ENCODE measurements at places on chromosomes 3 and 15.
A peak's percentile ranks its signal among the peaks of the same experiment; 100 is the strongest.

- DNase-seq: peak; percentile 95
Observed at GRCh38 chr3:49093853-49094767, at the start of gene QRICH1. QRICH1 (minus strand) TSS chr3:49094071; CDS start chr3:49077017, 17,054 bp downstream.

- no peak for DNase-seq
Observed at GRCh38 chr15:66099950-66100671, 153.4 kb downstream of the MEGF11 start.

DNA sequence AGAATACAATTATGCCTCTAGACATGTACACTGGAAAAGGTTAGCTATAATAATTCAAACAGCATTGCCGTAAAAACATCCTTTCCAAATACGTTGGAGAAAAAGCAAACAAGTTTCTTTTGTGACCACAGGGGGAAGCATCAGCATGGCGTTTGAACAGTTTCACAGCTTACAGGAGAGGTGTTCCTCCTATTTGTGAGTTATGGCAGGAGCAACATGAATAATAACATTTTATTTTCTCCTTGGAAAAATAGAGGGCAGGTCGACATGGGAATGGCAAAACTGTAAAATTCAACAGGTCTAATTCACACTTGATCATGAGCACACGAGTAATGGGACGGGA lies 39.7 kb upstream of the GADL1 start:
- no peak for DNase-seq

DNA sequence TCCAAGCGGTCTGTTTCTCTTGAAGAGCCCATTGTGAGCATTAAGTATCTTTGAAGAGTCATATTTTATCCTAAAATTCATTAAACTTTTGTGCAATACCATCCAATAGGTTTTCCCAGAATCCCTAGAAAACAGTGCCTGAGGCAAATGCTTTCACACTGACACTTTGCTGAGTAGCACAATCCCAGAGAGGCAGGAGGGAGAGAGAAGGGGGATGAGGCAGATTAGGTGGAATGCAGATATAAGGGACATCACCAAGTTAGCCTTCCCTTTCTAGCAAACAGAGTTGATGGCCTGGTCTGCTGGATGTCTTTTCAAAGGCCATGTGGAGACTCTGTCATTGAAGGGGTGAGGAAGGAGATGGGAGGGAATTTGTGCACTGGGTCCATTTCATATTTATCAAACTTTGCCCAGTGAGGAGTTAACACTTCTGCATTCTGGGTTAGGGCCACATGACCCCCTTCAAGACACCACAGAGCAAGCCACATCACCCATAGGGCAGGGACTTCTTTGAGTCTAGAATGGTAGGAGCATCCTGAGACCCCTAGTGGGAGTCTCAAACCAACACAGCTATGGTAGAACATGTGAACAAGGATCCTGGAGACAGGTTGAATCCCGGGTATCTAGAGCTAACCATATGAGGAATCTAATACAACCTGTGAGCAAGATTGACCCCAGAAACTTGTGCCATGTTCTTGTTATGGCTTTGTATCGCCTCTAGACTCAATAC lies 32.0 kb upstream of the SEMA6D start:
- DNase-seq: no peak

DNA sequence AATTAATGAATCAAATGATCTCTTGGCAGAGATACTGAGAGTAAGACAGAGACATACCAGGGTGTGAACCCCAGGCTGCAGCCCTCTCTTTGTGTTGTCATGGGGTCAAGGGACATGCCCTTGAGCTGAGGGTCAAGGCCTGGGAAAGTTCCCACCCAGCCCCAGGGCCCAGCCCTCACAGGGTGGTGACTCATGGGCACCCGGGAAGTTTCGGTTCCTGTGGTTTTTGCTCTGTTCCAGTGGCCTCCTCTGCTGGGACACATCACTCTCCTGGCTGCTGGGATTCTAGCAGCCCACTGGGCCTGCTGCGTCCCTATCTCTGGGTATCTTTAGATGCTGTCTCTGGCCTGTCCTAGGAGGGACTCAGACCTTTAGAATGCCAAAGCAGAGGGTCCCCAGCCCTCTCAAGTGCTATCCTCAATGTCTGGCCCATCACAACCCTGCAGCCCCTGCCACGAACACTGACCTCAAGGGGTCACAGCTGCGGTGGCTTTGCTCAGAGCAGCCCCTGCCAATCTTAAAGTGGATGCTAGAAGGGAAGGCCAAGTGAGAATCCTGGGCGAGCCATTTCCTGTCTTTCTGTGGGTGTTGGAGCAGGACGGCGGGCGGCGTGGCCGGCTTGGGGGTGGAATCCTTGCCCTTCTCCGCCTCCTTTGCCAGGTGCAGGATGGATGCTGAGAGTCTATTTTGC lies 148.4 kb upstream of the TLE3 start:
- DNase-seq: no peak

All from T-helper 2 cell treated with Interferon-gamma antibody and Interleukin-4, amounts not matched to agents 5 μg/mL and 100 μg/mL, for 36 hours (primary cell).